CD4-positive, alpha-beta T cell treated with Interleukin-15 for 1 hour (primary cell): ENCODE measurements at places on chromosomes 16 and 17.

DNA sequence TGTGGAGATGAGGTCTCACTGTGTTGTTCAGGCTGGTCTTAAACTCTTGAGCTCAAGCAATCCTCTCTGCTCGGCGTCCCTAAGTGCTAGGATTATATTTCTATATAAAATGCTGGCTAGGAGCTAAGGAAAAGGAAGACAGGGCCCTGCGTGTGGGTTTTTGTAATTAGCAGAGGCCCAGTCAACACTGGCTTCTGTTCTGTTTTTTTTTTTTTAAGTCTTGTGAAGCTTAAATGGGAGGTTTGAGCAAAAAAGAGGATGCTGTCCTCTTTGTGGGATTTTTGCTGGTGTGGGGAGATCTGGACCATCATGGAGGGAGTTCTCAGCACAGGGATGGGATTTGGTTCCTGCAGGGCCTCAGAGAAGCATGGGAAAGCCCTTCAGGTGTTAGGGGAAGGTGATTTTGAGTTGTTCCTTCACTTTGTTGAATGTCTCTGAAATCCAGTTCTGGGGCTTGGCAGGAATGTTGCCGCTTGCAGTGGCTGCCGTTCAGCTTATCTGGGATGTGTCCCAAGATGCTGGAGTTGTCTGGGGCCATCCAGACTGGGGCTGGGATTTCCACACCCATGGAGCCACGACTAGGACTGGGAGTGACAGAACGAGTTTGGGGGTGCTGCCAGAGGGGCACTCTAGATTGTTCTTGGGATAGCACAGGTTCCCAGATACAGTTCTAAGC lies 4.2 kb downstream of the PYCARD start:
- DNase-seq = no peak

DNA sequence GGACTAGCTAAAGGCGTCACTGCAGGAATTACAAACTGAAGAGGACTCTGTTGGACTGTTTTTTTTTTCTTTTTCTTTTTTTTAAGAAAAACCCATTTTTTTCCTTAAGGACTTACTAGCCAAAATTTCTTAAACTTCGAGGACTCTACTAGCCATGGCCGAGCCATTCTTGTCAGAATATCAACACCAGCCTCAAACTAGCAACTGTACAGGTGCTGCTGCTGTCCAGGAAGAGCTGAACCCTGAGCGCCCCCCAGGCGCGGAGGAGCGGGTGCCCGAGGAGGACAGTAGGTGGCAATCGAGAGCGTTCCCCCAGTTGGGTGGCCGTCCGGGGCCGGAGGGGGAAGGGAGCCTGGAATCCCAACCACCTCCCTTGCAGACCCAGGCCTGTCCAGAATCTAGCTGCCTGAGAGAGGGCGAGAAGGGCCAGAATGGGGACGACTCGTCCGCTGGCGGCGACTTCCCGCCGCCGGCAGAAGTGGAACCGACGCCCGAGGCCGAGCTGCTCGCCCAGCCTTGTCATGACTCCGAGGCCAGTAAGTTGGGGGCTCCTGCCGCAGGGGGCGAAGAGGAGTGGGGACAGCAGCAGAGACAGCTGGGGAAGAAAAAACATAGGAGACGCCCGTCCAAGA lies 878 bp downstream of the HEXIM1 start:
- peak; percentile 74 for DNase-seq

GRCh38 chr17:46063241-46063640 lies 64.2 kb downstream of the STH start:
- no peak for DNase-seq

DNA sequence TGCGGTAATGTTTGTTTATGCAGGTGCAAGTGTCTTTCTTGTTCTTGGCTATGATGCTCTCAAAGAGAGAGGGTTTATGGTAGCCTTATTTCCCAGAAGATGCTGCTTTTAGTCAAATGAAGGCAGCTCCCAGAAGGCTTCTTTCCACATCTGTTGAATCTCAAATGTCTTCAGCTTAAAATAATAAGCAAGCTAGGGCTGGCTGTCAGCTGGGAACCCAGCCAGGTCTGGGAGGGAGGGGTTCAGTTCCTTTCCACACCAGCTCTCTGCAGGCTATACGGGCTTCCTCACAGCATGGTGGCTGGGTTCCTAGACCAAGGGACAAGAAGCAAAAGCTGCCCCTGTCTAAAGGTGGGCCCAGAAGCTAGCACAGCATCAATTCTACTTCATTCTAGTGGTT lies 47.4 kb upstream of the ATF7IP2 start:
- DNase-seq = no peak

DNA sequence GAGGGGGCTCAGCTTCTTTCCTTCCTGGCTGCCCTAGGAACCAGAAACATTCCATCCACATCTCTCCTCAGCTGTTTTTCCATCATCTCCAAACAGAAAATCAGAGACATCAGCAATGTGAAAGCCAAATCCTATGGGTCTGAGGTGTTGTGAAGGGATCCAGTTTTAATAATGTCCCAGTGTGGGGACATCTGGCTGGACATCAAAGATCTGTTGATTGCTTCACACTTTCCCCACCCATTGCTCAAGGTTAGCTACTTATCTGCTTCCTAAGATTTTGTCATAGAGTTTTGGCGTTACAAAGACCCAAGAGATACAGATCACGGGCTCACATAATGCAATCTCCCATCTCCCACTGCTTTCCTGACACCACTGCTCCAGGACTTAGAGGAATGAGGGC lies 47.8 kb upstream of the AXIN2 start:
- DNase-seq = no peak

DNA sequence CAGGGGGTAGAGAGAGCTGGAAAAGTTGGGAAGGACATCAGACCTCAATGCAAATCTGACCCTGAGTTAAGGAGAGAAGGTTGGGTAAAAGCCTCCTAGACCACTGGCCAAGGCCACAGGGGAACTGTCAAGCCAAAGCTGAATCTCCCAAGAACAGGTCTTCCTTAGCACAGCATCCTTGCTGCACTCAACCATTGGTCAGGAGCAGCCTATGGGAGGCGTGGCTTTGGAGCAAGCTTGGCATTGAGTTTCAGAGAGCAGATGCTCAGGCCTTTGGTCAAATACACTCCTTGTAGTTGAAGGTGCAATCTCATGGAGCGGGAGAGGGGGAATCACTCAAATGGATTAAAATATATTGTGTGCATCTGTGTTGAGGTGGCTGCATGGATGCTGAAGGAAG lies 21.8 kb downstream of the SOX9 start:
- no peak for DNase-seq

- DNase-seq = no peak
These were observed 4.6 kb downstream of the SLC12A4 start for GRCh38 chr16:67963662-67964321.

DNA sequence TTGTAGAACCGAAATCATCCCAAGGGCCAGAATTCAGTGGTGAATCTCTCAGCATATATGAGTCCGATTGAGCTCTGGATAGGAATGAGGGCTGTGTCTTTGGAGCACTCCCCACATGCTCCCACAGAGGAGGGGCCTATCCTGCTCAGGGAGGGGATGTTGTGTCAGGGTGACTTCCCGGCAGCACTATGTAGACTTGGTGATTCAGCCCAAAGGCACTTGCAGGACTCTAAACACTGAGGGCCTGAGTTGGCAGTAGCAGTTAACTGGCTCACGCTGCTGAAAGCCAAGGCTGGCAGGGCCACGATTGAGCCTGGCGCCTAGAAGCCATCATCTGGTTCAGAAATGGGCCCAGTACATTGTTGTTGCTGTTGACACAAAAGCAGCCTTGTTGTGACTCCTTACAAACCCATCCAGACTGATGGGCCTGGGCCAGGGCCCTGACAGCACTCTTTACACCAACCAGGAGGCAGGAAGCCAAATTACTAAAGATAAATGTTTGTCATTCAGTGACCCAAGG lies 31.9 kb downstream of the NMT1 start:
- no peak for DNase-seq

DNA sequence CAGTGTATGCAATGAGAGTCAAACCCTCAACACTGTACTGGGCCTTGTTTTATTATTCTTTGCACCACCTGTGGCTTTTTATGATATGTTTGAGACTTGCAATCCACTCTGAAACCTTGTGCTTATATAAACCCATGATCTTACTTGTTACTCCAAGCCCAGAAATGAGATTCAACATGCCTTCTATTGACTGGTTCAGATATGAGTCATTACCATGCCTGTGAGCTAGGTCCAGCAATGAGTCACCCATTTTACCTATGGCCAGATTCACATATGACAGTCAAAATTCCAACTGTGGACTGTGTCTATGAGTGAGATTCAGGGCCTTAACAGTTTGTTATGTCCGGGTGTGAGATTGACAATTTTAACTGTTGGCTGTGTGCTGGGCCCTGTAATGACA lies 1846.1 kb downstream of the TP53TG3F start:
- DNase-seq = no peak

DNA sequence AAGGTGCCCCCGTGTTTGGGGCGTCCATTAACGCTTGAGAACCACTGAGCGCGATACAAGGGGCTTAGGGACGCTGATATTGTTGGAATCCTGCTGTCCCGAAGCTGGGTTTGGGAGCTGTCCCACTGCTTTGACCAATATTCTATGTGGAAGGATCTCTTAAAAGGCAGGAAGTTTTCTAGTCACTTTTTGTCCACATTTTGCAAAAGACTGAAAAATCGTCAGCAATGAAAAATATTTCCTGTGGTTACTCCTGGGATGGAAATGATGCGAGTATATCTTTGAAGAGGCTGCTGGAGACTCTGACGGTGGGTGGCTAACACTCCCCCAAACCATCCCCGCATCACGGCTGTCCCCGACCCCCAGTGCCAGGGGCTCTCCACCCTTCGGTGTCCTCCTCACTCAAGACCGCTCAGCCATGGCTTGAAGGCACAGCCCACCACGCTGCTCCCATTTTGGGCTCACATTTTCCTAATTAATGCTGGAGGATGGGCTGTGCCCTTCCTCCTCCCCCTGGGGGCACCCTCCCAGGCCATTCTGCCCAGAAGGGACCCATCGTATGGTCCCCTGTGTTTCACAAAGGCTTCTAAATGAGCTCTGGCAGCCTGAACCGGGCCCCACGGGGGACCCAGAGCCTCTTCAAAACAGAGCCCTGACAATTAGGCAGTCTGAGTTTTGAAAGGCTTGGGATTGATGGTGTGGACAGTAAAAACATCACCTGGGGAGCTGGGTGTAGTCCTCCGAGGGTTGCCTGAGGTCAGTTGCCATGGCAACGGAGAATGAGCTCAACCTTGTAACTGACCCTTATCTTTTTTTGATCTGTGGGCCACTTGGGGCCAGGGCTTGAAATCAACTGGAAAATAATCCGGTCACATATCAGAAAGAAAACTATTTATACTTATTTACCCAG lies 158.6 kb downstream of the C16orf78 start:
- no peak for DNase-seq

- DNase-seq = no peak
These were observed 19.4 kb downstream of the C1QTNF1 start for GRCh38 chr17:79043191-79043930.

DNA sequence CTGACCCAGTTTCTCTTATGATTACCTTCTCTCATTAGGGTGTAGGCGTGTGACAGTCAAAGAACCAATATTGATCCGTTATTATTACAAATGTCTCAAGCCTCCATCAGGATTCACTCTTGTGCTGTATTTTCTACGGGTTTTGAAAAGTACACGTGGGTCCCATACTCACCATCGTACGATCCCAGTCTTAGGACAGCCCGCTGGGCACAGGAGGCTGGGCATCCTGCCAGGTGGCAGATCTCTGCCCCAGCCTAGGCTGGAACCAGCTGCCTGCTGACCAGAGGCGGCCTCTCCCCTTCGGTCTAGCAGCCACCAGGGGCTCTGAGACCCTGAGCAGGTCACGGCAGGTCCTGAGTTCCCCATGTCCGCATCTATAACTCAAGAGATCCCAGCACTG lies 2.0 kb upstream of the METRNL start:
- DNase-seq = no peak

GRCh38 chr16:324451-325334 lies 27.8 kb downstream of the AXIN1 start:
- peak; percentile 82 for DNase-seq

DNA sequence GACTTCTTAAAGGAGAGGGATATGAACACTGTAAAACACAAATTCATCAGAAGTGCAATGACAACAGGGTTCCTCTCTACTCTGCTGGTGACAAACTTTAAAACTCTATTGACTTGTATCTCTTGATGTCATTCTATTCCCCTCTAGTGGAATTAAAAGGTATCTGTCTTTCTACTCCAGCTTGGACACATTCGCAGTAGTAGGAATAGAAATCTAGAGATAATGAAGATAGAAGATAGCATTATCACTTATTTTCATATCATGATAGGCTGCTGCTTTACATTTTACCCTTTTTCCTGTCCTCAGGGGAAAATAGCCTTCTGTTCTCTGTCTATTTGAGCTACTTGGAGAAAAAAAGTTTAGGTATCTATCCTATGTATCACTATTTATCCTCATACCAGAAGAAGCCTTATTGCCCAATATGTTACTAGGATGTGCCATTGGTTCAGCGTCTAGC lies 209.6 kb upstream of the CACNG5 start:
- no peak for DNase-seq

- no peak for DNase-seq
These were observed 33.3 kb upstream of the USP43 start for GRCh38 chr17:9612006-9612405.

DNA sequence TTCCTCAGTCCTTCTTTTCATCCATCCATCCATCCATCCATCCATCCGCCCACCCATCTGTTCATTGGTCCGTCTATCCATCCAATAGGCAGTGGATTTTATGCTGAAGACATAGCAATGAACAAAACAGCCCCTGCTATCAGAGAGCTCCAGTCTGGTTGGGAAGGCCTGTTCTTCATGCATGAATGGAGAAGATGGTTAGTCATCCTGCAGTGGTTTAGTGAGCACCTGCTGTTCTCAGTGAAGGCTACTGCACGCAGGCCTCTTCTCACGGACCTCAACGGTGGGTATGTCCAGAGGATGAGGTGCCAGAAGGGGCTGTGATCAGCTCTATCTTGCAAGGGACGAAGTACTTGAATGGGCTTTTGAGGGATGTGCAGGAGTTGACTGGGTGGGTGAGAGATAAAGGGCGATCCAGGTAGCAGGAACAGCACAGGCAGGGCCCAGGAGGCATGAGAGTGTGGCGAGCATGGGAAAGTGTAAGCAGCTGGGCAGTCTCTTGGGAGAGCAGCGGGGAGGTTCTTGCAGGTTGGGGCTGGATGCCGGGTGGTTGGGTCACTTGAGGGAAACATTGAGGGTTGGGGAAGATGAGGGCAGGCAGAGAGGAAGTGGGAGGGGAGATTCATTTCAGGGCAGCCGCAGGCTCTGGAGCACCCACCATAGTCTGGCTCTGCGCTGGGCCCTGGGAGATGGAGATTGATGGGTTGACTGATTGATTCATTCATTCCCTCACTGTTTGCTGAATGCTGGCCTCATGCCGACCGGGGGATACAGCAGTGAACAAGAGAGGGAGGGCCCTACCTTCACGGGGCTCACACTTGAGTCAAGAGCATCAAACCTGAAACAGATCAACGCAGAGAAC lies 115.0 kb upstream of the CIBAR2 start:
- no peak for DNase-seq

- DNase-seq = no peak
These were observed 11.6 kb downstream of the SLC25A10 start for GRCh38 chr17:81723651-81724209.
